ENCODE measurements at places on chromosomes 2 and 18.

DNA sequence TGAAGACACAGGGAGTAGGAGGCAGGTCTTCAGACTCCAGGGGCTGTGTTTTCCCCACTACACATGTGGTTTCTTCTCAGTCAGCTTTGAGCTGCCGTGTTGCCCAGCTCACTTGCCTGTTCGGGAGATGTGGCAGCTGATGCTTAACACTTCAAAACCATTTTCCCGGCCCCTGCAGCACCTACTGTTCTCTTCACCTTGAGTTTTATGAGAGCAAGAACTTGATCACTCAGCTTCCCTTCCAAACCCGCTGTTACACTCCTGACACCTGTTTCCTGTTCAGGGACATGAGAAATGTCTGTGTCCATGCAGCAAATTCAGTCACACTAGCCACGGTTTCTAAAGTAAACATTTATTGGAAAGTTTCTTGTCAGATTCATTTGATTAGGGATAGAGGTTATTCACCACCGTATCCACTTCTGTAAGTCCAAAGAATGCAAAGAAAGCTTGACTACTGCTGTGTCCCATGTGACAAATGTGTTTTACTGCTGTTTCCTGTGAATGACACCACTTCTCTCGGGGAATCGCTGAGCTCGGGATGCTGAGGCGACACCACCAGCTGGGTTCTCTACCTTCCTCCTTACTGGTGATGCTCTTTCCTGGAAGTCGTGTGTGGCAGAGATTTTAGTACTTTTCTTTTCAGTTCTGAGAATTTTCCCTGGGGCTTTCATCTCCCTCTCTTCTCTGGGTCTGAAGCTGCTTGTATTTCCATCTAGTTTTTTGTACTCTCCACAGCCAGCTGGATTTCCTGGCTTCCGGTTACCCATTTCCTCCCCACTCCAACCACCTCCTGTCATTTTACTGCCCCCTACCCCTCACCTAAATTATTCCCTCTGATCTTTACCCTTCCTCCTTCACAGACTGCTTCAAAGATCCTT is 91.7 kb downstream of the KLF7 start:
- ATAC-seq = peak; percentile 45

GRCh38 chr18:21313576-21313975 is 71.5 kb downstream of the GREB1L start:
- ATAC-seq = no peak

DNA sequence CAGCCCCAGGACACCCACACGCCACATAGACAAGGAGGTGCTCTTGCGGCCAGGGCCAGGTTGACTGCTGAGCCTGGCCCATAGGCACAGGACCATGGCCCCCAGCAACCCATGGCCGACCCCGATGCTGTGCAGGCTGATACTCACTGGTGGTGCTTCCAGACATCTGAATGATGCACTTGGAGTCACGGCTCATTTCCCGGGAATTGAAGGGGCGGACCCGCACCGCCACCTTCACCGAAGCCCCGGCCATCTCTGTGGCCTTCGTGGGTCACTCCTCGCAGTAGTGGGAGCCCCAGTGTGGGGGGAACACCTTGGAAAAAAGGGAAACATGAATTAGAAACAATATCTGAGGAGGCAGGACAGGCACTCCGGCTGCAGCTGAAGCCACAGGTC is 22.5 kb downstream of the KIF1A start:
- no peak for ATAC-seq

GRCh38 chr18:9189491-9189890 is 52.9 kb downstream of the ANKRD12 start:
- ATAC-seq = no peak

- no peak for ATAC-seq
These were observed 164.9 kb upstream of the SALL3 start for GRCh38 chr18:78814766-78815165.

DNA sequence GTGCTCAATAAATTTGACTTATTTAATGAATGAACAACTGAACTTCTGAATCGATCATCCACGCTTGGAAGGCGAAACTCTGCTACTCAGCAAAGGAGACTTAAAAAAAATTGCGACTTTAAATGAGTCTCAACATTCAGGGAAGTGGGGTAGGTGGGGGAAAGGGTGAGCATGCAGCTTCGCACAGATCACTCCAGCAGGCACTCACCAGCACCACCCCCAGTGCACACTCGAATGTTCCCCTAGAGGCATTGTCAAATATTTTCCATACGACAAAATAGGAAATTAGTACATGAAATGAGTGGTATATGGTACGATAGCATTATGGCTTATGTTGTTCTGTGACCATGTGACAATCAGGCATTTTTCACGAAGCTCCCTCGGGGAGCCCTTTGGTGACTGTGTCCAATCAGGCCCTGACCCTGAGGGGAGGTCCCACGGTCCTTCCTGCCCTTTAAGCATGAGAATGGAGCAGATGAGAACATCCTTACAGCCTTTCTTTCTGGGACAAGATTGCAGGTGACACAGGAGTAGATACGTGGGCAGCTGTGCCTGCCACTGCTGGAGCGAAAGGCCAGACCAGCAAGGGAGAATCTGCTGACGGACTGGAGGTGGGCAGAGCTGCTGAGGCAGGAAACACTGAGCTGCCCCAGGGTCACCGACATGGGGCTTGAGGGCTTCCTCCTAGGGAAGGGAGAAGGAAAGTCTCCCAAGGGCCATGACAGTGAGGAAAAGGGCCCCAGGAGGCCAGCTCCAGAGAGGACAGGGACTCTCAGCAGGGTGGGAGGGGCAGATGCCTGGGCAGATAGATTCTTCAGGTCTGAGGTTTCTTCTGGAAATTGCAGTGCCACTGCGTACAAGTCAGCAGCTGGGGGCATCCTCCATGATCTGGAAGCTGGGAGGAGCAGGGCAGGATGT is 101.3 kb upstream of the ID2 start:
- ATAC-seq = no peak

GRCh38 chr2:142189501-142189900 is 58.7 kb upstream of the LRP1B start:
- no peak for ATAC-seq

- no peak for ATAC-seq
These were observed 128.9 kb upstream of the ITGB6 start for GRCh38 chr2:160328811-160329527.

- ATAC-seq = no peak
These were observed 7.1 kb downstream of the KHK start for GRCh38 chr2:27093430-27094352.

DNA sequence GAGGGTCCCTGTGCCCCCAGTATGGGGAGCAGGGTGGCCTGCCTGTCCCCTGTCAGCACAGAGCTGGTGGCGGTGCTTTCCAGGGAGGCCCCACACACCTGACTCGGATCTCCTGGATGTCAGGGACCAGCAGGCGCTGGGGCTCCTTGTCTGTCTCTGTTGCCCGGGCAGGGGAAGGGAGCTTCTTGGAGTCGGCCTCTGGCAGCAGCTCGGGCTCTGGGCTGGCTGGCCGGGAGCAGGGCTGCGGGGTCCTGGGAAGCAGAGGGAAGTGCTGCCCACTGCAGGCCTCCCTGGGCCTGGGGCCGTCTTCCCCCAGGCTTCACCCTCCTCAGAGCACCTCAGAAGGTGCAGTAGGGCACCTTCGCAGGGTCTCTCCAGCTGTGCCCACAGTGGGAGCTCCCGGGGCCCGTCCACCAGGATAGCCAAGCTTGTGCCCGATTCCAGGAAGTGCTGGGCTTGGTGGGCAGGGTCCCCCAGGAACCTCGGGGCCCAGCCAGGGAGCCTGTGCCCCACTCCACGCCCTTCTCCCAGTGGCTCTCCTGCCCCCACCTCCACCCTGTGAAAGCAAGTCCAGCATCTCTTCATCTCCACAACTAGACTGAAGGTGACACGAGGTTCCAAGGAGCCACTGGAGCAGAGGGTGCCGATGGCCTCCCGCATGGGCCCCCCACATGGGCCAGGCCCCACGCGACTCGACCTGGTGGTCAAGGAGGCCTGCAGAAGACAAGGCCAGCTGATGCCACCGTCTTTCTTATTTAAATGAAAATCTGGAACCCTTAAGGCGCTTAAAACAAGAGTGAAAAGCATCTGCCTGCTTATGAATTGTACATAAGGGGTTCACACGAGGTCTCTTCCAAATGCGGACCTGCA is 28.2 kb downstream of the AQP12A start:
- no peak for ATAC-seq

DNA sequence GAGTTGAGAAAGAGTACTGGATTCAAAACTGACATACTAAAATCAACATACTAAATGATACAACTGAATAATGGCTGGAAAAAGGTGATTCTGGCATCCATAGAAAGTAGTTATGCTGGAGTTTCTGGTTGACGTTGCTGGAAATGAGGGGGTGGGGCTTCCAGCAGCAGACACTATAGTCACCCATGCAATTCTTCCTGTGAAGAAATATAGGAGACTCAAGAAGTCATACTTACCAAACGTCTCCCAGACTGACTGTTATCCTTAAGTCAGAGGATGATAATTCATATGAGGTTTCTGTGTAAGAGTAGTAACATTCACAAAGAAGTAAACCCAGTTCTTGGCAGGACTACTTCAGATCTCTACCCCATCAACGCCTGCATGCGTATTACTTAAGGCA is 23.6 kb downstream of the DTNB start:
- no peak for ATAC-seq

- peak; percentile 90 for ATAC-seq
These were observed at the start of gene CAVIN2 for GRCh38 chr2:191846515-191847476. Gene CAVIN2, minus strand, starts transcription at chr2:191847088. Its CDS starts 163 bp downstream, at chr2:191846925.

DNA sequence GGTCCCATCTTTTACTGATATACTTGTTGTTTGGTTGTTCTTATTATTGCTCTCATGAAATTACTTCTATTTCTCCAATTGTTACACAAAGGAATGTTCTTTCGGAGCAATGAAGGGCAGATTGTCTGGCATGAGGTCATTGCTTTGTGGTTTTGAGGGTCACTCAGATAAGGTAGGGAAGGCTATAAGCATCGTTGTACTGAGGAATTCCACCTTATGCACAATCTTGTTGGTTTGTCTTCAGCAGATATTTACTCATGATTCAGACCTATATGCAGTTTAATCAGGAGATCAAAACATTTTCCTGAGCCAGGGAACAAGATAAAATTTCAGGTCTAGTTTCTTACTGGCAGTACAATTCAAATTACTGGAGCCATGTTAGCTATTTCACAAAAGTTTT is 163.0 kb upstream of the SPHKAP start:
- no peak for ATAC-seq

DNA sequence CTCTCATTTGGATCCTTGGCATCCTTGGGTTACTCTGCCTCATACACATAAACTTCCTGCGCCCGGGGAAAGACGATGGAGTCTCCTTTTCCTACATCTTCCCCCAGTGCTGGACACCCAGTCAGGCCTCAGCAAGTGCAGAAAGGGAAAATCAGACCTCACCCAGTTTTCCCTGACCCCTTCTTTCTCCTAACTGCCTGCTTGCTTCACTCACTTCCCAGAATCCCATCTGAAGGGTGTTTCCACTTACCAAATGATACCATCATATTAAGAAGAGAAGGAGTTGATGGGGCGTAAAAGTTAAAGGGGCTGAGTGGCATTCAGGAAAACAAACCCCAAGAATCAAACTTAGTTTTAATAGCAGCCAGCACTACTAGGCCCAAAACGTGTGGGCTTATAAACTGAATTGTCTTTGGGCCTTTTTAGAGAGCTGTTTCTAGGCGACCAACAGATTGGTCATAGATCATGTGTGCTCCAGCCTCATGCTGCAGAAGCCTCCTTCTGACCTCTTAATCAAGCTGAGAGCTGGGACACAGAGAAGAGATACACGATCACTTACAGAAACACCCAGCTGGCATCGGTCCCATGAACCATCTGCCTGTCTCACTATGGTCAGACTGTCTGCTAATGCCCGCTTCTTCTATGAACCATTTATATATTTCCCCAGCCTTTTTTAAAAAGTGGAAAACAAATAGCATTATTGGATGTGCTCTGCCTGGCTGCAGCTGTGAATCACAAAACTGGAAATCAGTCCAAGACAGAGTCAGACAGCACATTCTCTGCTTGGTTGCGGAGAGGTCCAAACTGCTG is 165.7 kb upstream of the SLC14A2 start:
- ATAC-seq = peak; percentile 86

DNA sequence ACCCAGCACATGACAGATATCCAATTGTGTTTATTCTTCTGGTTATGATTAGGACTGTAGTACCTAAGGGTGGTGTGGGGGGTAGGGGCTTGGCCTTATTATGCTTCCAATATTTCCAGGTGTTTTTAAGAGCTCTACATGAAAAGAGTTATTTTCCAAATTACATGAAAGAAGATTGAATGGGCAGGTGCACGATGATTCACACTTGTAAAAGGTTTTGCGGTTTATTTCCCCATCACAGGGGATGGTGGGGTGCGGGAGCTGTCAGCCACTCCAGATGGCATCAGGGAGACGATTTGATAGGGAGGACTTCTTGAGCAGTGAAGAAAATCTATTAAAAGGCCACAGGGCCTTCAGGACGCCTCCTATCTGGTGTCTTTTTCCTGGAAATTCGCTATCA is 15.1 kb upstream of the CCBE1 start:
- no peak for ATAC-seq

DNA sequence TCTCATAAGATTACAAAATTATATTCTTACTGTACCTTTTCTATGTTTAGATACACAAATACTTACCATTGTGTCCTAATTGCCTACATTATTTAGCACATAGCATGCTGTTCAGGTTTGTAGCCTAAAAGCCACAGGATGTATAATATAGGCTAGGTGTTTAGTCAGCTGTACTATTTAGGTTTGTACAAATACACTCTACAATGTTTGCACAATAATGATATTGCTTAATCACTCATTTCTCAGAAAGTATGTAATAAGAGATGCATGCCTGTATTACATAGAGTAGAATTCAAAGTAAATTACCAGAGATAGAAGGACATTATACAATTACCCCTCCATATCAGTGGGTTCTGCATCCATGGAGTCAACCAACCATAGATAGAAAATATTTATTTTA is 201.1 kb upstream of the COL3A1 start:
- ATAC-seq = no peak

- no peak for ATAC-seq
These were observed 824.0 kb downstream of the SLC4A3 start for GRCh38 chr2:220451438-220451837.

DNA sequence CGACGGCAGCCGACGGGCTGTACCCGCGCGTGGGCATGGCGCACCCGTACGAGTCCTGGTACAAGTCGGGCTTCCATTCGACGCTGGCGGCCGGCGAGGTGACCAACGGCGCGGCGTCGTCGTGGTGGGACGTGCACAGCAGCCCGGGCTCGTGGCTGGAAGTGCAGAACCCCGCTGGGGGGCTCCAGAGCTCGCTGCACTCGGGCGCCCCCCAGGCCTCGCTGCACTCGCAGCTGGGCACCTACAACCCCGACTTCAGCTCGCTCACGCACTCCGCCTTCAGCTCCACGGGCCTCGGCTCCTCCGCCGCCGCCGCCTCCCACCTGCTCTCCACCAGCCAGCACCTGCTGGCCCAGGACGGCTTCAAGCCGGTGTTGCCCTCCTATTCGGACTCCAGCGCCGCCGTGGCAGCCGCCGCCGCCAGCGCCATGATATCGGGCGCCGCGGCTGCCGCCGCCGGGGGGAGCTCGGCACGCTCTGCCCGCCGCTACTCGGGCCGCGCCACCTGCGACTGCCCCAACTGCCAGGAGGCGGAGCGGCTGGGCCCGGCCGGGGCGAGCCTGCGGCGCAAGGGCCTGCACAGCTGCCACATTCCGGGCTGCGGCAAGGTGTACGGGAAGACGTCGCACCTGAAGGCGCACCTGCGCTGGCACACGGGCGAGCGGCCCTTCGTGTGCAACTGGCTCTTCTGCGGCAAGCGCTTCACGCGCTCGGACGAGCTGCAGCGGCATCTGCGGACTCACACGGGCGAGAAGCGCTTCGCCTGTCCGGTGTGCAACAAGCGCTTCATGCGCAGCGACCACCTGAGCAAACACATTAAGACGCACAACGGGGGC is 2.0 kb downstream of the SP9 start:
- peak; percentile 14 for ATAC-seq
